Breast epithelium (tissue), 4 donors: ENCODE measurements at places on chromosomes 12 and 14. TPM values are rescaled to one million over a fixed set of nuclear protein-coding genes. Genes with fewer than 3 reads are reported as not detected.

PPP1R1A gene
- total RNA-seq = 316 TPM

CRACR2A gene
- total RNA-seq = 15.1 TPM

IQSEC3 gene
- total RNA-seq = 0.64 TPM

ACRBP gene
- 0.66 TPM for total RNA-seq

DNA sequence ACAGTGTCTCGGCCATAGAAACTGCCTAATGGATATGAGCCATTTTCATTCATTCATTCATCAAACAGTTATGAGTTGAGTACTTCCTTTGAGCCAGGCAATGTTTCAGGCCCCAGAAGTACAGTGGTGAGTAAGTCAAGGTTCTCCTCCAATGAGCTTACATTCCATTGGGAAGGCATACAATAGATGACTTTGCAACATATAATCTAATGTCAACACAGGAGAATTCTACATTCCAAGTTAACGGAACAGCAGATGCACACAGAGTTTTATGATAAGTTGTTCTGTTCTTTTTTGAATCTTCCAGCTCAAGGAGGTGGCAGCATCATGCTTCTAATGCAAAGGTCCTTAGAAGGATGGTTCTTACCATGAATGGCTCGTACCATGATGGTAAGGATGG is 3.2 kb upstream of the RFC5 start:
- DNase-seq = no peak

DNA sequence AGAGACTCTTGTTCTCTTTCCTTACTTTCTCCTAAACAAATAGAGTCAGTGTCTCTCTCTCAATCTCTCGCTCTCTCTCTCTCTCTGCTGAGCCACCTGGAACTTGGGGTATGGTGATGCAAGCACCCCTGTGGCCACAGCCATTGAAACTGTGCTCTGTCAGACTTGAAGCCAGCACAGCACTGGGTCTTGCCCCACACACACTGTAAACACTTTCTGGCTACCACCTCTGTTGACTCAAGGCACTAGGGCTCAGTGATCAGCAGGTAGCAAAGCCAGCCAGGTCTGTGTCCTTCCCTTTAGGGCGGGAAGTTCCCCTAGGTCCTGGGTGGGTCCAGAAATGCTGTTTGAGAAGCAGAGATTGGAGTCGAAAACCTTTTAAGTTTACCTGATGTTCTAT is 125.9 kb upstream of the GARIN6 start:
- no peak for DNase-seq

DNA sequence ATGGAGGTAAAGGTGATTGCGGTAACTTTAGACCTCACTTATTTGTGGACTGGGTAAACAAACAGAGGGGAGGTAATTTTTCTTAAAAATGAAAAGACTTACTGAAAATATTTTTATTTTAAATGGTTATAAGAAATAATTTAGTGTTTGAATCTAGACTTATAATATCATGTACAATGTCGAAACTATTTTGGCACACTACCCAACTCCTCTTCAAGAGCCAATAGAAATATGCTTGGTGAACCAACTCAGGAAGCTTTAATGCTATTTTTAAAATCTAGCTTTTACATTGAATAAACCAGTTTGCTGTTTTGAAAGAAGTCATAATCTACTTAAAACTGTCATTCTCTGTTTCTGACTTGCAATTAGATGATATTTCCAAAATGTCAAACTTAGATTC is 175.8 kb upstream of the NPAS3 start:
- DNase-seq = no peak
